Head of caudate nucleus (tissue), 42 donors: ENCODE measurements at places on chromosomes 2 and 18.

- no peak for DNase-seq
Measured at GRCh38 chr2:139155991-139156390, 375.8 kb upstream of the NXPH2 start.

GRCh38 chr18:69999656-70000055 lies 52.0 kb upstream of the CD226 start:
- no peak for DNase-seq

- no peak for DNase-seq
Measured at GRCh38 chr2:47012866-47013265, 97.3 kb upstream of the MCFD2 start.

- no peak for DNase-seq
Measured at GRCh38 chr2:48284621-48285212, 245.2 kb upstream of the STON1 start.

DNA sequence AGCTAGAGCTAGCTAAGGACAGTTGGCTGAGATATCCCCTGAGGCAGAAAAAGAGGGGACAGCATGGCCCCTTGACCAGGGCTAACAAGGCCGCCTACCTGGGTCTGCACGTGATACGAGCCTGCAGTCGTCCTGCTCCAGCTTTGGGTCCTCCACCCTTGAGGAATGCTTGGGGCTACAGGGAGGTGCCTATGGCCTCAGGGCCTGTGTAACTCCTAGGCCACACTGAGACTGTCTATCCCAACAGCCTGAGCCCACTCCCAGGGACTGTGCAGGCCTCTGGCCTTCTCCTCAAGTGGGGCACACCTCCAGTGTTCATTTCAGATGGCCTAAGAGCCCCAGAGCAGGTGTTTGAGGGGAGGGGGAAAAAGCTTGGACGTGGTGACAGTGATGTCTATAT lies 136.7 kb upstream of the SATB2 start:
- no peak for DNase-seq

DNA sequence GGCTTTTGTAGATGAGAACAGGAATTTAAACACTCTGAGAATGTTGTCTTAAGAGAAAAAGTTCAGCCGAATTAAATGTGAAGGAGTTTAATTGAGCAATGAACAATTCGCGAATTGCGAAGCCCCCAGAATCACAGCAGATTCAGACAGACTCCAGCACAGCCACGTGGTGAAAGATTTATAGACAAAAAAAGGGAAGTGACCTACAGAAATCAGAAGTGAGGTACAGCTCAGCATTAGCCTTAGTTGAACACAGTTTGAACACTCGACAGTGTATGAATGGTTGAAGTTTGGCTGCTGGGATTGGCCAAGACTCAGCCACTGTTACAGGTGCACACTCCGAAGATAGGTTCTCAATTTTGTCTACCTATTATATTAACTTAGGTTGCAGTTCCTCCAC lies 264.0 kb upstream of the CHST9 start:
- no peak for DNase-seq

DNA sequence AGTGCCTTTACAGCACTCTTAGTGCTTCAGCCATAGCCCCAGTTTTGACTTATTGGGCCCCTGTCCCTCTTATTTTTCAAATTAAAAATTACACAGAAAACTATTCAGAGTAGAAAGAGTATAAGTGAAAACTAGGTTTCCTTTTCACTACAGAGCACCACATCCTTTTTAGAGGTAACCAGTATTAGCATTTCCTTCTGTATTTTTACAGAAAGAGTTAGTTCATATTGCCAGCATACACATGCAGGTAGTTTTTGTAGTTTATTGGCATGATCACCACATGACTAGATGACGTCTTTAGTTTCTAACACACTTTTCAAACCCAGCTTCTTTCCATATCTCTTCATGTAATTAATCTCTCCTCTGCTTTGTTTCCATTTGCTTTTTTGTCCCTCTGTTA lies 66.4 kb downstream of the UBE2E3 start:
- DNase-seq: no peak

- DNase-seq: no peak
Measured at GRCh38 chr2:145422576-145422975, 902.7 kb upstream of the ZEB2 start.

DNA sequence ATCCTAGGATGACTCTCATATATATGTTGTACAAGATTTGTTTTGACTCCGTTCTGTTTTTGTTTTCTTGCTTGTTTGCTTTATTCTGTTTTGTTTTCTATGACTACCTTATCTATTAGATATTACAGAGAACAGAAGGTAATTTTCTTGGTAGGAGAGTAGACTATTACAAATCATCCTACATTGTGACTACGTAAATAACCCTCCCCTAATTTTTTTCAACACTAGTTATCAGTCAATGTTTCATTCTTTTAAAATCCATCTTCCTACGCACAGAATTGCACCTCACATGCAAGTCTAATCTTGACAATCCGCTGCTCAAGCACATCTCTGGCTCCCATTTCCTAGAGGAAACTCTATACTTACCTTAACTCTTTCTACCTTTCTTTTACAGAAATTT lies 792.3 kb upstream of the PIK3C3 start:
- no peak for DNase-seq

DNA sequence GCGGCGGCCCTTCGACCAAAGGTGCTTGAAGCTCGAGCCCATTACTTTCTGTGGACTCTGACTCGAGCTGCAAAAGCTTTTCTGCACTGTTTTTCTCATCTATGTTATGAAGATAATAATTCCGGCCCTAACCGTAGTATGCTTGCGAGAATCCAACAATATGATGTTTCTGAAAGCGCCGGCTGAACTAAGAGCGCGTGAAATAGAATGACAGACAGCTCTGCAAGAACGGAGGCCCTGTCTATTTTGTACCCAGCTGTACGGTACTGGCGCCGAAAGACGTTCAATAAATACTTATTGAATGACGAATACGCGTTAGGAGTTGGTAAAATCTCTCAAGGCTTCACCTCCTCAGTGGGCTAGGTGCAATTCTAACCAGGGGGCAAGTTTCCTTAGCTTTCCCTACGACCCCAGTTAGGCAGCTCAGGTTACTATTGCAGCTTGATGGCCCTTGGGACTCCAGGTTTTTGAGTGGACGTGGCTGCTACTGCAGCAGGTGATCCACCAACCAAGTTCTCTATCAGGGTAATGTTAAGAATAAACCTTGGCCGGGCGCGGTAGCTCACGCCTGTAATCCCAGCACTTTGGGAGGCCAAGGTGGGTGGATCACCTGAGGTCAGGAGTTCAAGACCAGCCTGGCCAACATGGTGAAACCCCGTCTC lies 570 bp downstream of the SCRN3 start:
- DNase-seq: no peak

- no peak for DNase-seq
Measured at GRCh38 chr18:36130883-36131653, 1.4 kb downstream of the ELP2 start.

DNA sequence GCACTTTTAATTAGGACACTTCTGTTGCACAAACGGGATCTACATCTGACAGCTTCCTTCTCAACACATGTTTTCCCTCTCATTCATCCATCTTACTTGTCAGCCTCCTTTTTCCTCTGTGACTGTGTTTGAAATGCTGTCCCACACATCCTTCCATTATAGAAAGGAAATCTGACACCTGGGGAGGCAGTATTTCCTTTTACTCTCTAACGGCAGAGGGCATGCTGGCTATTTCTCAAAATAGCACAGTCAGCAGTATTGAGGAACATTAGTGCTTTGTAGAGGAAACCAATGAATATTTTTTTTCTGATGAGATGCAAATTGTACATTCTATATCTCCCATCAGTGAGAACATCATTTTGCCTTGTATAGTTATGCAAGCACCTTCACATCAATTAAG lies 668.7 kb downstream of the SLC4A3 start:
- DNase-seq: no peak

DNA sequence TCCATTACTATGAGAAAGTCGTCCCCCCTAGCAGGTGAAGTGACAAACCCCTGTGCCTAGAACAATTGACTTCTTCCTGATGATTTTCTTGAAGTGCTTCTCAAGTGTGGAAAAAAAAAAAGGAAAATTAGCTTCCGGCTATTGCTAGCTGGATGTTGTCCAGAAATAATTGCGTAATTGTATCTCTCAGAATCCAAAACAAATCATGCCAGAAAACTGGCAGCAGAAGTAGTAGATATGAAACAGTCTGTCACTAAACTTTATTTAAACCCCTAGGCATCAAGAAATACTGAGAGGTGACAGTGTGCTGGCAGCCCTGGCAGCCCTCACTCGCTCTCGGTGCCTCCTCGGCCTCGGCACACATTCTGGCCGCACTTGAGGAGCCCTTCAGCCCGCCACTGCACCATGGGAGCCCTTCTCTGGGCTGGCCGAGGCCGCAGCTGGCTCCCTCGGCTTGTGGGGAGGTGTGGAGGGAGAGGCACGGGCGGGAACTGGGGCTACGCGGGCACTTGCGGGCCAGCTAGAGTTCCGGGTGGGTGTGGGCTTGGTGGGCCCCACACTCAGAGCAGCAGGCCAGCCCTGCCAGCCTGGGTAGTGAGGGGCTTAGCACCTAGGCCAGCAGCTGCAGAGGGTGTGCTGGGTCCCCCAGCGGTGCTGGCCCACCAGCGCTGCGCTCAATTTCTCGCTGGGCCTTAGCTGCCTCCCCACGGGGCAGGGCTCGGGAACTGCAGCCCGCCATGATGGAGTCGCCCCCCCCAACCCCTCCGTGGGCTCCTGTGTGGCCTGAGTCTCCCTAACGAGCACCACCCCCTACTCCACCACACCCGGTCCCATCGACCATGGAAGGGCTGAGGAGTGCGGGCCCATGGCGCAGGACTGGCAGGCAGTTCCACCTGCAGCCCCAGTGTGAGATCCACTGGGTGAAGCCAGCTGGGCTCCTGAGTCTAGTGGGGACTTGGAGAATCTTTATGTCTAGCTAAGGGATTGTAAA lies 80.5 kb upstream of the ABCA12 start:
- DNase-seq: no peak
